K562 (cell line): ENCODE measurements at places on chromosomes 2 and 18. TPM values are rescaled to one million over a fixed set of nuclear protein-coding genes. Genes with fewer than 3 reads are reported as not detected.

The ANKRD36C gene
- 6.4 and 8.4 TPM in 2 replicates for polyA plus RNA-seq

The MBOAT2 gene
- 27.6 and 31.1 TPM in 2 replicates for polyA plus RNA-seq

The SNORC gene
- polyA plus RNA-seq: 0.42 and 2.5 TPM in 2 replicates

The PTPRN gene
- polyA plus RNA-seq: 0.98 and 1.3 TPM in 2 replicates

The GNLY gene
- not detected in 2 replicates for polyA plus RNA-seq

The TTN gene
- polyA plus RNA-seq: under 0.01 TPM in 1 of 2 replicates, not detected in the other

The TUBB6 gene
- 223 and 254 TPM in 2 replicates for polyA plus RNA-seq

The SCN1A gene
- polyA plus RNA-seq: not detected in 2 replicates

The TTC32 gene
- polyA plus RNA-seq: 55.0 and 71.4 TPM in 2 replicates

The KLHL14 gene
- not detected in 2 replicates for polyA plus RNA-seq

The SERPINB11 gene
- not detected in 2 replicates for polyA plus RNA-seq

The PAX8 gene
- polyA plus RNA-seq: 0.78 and 1.3 TPM in 2 replicates

The MAP2 gene
- not detected in 2 replicates for polyA plus RNA-seq

The SNRNP200 gene
- polyA plus RNA-seq: 171 and 181 TPM in 2 replicates

The HOXD4 gene
- polyA plus RNA-seq: not detected in 2 replicates

The DYSF gene
- polyA plus RNA-seq: 0.23 and 0.26 TPM in 2 replicates

The TRPM8 gene
- not detected in 2 replicates for polyA plus RNA-seq

The POTEI gene
- polyA plus RNA-seq: 0.74 and 1.3 TPM in 2 replicates

The CD226 gene
- 0.50 and 0.80 TPM in 2 replicates for polyA plus RNA-seq

The NPPC gene
- polyA plus RNA-seq: not detected in 2 replicates

The METAP1D gene
- polyA plus RNA-seq: 15.7 and 17.8 TPM in 2 replicates

The KLHL30 gene
- polyA plus RNA-seq: not detected in 2 replicates

The CTAGE1 gene
- not detected in 2 replicates for polyA plus RNA-seq

The VSNL1 gene
- polyA plus RNA-seq: not detected in 2 replicates

The SSB gene
- 618 and 712 TPM in 2 replicates for polyA plus RNA-seq

The UGGT1 gene
- 24.4 and 34.1 TPM in 2 replicates for polyA plus RNA-seq

The REG3G gene
- polyA plus RNA-seq: not detected in 2 replicates

The SPDYA gene
- polyA plus RNA-seq: 0.17 TPM in 1 of 2 replicates, not detected in the other

The PSMA8 gene
- polyA plus RNA-seq: not detected in 2 replicates

The ASTL gene
- not detected in 2 replicates for polyA plus RNA-seq

The SKOR2 gene
- polyA plus RNA-seq: not detected in 2 replicates

The SAG gene
- not detected in 2 replicates for polyA plus RNA-seq

The DHRS9 gene
- 0.65 and 1.9 TPM in 2 replicates for polyA plus RNA-seq

The UGT1A4 gene
- not detected in 2 replicates for polyA plus RNA-seq

The SLC66A3 gene
- polyA plus RNA-seq: 13.9 and 15.2 TPM in 2 replicates

The ABCG8 gene
- not detected in 2 replicates for polyA plus RNA-seq
